ENCODE measurements at places on chromosomes 6 and 20.

DNA sequence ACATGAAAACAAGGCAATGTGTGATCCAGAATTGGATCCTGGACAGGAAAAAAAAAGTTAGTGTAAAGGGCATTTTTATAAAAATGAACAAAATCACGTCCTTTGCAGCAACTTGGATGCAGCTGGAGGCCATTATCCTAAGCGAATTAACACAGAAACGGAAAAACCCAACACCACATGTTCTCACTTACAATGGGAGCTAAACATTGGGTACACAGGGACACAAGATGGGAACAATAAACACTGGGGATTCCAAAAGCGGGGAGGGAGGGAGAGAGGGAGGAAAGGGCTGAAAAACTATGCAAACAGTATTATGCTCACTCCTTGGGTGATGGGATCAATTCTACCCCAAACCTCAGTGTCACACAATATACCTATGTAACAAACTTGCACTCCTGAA lies 91.4 kb upstream of the BTBD3 start:
- DNase-seq = no peak

DNA sequence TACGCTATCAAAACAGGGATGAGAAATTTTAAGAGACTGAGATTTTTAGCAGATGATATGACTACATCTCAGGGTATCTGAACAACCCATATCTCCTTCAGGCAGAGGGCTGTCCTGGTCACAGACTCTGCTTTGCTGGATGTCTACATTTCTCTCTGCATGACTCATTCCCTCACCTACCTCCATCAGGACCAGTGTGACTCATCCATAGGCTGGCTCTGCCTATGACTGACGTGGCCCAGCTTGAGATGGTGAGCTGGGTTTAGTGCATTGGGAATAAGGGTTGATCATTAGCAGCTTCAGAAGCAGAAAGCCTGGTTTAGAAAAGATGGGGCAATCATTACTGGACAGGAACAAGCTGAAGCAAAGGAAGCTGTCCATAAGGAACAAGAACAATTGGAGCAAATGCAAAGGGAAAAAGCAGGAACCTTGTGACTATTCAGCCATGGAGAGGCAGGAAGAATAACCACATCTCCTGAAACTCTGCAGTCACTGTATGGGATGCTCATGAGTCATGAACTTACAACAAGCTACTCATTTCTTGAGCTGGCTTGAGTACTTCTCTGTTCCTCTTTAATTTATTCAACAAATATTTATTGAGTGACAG lies 86.4 kb upstream of the CBLN4 start:
- no peak for DNase-seq

DNA sequence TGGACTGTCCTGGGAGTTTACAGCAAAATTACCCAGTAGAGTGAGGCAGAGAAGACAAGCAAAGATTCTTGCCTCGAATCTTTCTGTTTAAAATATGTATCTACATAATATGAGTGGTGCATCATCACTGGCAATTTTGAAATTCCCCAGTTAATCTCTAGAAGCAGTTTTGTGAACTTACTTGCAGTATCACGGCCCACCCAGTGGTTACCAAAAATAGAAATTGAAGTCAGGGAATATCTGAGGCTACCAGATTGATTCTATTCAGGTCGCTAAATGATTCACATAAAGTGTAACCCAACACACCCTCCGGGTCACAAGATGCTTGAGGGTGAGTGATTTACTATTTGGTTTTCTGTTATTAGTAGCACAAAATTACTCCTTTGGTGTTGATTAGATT lies 111.9 kb downstream of the PPP1R14C start:
- DNase-seq = no peak

- no peak for DNase-seq
Observed at GRCh38 chr6:107418118-107418517, 41.2 kb downstream of the PDSS2 start.

- no peak for DNase-seq
Observed at GRCh38 chr6:149534742-149535141, 11.1 kb downstream of the PPIL4 start.

DNA sequence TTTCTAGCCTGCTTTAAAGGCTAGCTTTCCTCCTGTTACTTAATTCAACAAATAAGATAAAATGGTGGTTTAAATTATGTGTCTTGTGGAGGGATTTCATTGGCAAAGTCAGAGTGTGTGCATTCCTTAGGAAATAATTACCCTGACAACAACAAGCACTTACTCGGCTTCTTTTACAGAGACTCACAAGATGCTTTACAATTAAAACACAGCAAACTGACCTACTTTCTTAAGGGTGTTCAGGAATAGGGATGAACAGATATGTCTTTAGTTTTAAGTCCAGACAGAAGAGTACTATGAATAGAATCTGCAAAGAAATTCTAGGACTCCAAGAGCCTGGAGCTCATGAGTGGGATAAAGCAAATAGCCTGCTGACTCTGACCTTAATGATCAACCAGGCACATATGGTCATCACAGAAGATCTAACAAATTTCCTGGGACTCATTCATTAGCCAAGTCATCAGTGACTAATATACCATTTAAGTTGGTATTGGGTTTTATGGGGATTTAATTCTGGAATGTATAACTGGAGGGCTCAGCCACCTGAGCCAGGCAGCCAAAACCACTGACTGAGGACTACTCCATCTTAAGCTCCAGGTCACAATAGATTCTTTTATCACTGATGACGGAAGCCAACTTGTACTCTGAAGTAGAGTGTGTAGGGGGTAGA lies 161.8 kb upstream of the RIMS1 start:
- no peak for DNase-seq

DNA sequence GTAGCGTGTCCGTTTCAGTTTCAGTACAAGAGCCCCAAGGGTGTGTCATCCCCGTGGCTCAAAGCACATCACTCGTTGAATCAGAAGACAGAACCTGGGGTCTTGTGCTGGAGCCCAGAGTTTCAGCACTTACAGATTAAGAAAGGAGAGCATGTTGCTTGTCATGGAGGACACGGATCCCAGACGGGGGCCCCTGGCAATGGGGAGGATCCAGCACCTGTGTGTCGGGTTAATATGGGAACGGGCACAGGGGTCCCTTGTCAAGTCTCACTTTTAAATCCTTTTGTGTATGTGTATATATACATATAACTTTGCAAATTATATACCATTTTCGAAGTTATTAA lies 23.4 kb downstream of the THBS2 start:
- DNase-seq = no peak

GRCh38 chr20:40499391-40499790 lies 189.6 kb downstream of the MAFB start:
- no peak for DNase-seq

- DNase-seq = no peak
Observed at GRCh38 chr6:31770860-31771259, 6.3 kb downstream of the VWA7 start.

DNA sequence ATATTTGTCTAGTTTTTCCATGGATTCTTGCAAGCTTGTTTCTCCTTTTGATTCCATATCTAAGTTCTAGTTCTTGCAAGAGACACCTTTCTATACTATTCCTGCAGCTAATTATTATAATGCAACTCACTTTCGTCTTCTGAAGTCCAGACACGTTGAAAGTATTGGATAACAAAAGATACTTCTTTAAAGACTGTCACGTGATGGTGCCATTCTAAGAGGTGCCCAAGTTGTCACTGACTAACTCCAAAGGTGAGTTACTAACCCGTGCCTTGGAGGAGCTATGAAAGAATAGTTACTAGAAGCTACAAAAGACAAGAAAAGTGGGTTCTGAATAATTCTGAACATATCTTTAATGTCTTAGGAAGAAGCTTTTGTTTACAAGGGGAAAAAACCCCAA lies 322.6 kb downstream of the HDGFL1 start:
- DNase-seq = no peak

GRCh38 chr20:50590348-50590664 lies 80.1 kb downstream of the PTPN1 start:
- no peak for DNase-seq

GRCh38 chr20:53205046-53205445 lies 232.9 kb downstream of the TSHZ2 start:
- no peak for DNase-seq

DNA sequence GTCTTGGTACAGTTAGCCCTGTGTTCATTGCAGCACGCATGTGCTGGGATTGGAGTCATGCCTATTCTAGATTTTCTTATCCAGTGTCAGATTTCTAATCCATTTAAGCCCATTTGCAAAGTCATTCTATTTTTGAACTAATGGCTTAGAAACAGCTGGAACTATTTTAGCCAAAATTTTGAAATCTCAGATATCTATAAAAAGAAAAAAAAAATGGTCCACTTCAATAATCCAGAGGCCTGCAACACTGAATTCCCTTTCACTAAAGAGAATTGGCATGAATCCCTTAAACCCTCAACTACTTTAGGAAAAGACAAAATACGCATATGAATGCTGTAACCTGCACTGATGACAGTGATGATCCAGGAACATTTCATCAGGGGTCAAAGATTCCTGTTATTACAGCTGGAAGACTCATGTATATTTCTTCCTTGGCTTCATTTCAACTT lies 1.5 kb downstream of the COL21A1 start:
- DNase-seq = no peak

- DNase-seq = no peak
Observed at GRCh38 chr6:108556866-108557493, 3.7 kb upstream of the FOXO3 start.

GRCh38 chr6:33344701-33345697 lies 27.5 kb upstream of the ZBTB22 start:
- DNase-seq = peak; percentile 33

DNA sequence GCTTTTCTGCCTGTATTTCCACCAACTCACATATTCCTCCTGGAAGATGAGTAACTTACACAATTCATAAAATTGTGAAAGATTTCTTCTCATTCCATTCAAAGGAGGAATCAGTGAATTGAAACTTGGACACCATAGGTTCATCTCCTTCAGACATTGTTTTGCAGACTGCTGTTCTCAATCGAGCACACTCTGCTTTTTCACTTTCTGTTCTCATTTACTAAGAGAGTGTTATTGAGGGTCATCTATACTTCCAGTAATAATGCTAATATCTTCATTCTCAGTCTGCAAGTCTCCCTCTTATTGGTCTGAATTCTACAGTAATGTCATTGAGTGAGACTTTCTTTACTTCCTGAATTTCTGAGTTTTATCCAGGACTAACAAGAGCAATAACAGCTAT lies 67.5 kb upstream of the FUT9 start:
- no peak for DNase-seq

DNA sequence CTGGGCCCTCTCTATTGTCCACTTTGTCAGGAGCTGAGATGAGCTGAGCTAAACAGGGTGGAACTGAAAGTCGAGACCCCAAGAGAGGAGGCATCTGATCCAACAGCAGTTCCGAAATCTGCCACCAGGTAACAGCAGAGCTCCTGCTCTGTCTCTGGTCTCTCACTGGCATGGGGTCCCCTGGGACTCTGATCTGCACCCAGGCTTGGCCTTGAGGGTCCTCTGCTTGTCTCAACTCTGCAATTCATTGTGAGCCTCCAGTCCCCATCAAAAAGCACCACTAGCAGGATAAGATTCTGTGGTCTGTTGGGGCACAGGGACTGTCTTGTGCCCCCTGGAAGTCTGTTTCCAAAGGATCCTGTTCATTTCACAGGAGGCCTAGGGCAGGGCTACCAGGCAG lies 62.5 kb upstream of the TOP1 start:
- no peak for DNase-seq

DNA sequence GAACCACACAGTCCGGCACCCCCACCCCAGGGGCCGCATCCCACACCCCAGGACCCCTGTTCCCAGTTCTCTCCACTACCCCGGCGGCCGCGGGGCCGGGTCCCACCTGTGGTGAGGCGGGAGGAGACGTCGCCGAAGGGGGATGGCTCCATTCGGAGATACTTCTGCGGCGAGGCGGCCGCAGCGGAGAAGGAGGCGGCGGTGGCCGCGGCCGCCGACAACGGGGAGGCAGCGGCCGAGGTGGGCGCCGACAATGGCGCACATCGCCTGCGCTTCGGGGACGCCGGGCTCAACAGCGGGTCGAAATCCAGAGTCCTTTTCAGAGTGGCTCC lies 723 bp downstream of the AKIRIN2 start:
- DNase-seq = no peak

GRCh38 chr6:161748535-161749416 lies 474.9 kb upstream of the AGPAT4 start:
- no peak for DNase-seq

DNA sequence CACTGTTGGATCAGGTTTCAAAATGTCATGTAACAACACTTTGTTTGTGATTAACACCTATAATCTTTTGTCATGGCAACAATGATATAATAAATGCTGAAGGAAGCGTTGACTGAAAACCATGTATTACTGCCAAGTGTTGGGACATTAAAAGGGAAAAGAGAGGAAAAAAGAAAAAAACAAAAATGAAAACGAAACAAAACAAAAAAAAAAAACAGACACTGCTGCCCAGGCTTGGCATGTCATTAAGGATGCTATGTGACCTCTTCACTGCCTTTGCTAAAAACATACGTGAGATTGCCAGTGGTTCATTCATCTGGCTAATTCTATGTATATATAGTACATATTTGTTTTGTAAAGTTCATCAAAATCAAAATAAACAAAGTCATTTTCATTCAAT lies 516.7 kb upstream of the RNF217 start:
- no peak for DNase-seq

- no peak for DNase-seq
Observed at GRCh38 chr6:144411531-144412165, 126.5 kb downstream of the UTRN start.

DNA sequence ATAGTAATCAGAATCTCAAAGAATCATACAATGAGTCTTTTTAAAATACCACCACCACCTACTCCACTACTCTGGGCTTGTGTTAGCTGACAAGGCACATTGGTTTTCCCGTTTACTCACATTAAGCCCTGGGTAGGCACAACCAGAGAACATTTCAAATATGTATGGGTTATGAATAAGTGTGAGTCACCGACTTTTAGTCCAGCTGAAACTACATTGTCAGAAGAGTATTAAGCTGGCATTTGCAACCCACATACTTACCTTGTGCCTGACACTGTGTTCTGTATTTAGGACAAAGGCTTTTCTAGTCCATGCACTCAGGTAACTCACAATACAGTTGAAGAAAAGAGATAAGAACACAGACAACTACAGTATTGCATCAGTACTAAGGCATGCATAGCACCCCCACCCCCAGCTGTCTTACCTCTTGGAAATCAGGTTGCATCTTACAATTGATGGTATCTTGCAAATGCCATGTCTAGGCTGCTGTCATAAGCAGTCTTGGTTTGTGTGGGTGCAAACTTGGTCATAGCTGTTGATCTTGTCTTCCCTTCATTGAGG lies 40.3 kb upstream of the AHI1 start:
- no peak for DNase-seq

GRCh38 chr20:47334022-47334551 lies 22.4 kb downstream of the ZMYND8 start:
- no peak for DNase-seq

GRCh38 chr6:30378290-30378937 lies 33.5 kb downstream of the RPP21 start:
- no peak for DNase-seq

- no peak for DNase-seq
Observed at GRCh38 chr20:53774461-53775203, 181.0 kb upstream of the ZNF217 start.

DNA sequence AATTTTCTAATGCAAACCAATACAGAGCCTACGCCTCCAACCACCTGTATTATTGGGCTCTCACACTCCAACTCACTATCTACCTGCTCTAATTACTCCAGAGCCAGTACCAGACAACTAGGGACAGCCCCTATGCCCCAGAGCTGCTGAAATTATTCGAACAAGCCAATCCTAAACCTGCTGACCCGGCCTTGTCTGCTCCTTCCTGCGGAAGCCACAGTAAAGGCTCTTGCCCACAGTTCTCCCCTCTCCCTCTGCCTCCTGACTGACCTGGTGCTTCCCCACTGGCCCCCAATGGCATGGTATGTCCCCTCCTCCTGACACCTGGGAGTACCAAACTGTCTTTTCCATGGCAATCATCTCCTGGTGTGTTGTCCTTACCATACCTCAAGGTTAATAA lies 4.1 kb upstream of the TOX2 start:
- no peak for DNase-seq

GRCh38 chr6:151961809-151962208 lies 154.3 kb downstream of the ESR1 start:
- DNase-seq = no peak
